Stomach (tissue), 19 donors: ENCODE measurements at places on chromosomes 7 and 10.

GRCh38 chr10:29636178-29636577, 1.4 kb upstream of the SVIL start:
- no peak for DNase-seq

GRCh38 chr7:94240902-94241301, 153.8 kb upstream of the COL1A2 start:
- no peak for DNase-seq

- no peak for DNase-seq
Measured at GRCh38 chr10:2130705-2131305, 393.5 kb upstream of the ADARB2 start.

DNA sequence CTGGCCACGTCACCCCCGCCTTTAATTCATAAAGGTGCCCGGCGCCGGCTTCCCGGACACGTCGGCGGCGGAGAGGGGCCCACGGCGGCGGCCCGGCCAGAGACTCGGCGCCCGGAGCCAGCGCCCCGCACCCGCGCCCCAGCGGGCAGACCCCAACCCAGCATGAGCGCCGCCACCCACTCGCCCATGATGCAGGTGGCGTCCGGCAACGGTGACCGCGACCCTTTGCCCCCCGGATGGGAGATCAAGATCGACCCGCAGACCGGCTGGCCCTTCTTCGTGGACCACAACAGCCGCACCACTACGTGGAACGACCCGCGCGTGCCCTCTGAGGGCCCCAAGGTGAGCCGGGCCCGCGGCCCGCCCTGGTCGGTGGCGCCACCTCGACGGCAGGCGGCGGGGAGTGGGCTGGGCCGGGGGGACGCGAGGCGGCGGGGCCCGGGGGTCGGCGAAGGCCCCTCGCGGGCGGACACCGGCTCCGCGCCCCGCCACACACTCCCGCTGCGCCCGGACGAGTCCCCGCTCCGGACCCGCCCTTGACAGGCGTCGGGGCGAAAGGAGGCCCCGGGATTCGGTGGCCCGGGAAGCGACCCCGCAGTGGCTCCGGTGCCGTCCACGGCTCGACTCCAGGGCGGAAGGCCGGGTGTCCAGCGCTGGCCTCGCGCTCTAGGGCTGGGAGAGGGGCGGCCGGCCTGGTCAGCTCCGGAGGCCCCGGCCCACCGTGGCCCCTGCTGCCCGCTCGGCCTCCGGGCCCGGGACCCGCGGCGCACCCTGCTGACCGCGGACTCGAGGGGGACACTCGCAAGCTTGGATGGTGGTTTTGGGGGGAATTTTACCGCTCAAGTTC, 557 bp downstream of the BAG3 start:
- peak; percentile 62 for DNase-seq

- DNase-seq = no peak
Measured at GRCh38 chr7:11737723-11738122, 94.3 kb downstream of the THSD7A start.

GRCh38 chr10:121764233-121764942, 163.4 kb downstream of the ATE1 start:
- DNase-seq = no peak

GRCh38 chr10:28326516-28327490, 23.9 kb upstream of the MPP7 start:
- peak; percentile 70 for DNase-seq

GRCh38 chr7:115701141-115701540, 329.4 kb downstream of the TFEC start:
- DNase-seq = no peak

DNA sequence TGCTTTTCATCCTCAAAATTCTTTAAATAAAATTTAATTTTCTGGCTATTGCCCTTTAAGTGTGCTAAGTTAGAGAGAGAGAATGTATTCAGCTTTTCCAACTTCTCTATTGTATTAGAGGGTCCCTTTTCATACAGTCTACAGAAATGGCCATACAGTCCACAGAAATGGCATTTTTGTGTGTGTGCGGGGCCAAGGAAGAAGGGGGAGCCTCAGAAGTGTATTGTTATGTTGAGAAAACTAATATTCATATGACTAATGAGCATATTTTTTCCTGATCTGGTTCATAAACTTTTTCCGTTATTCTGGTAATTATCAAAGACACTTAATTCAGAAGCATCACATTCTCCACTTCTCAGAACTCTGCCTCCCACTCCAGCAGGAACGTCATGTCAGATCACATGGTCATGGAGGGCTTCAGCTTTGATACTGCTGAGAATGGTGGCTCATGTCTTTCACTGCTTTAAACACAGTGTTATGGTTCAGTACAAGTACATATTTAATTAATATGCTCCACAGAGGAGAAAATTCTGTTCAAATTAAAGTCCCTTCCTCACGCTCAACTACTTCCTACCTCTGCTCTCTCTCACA, 37.1 kb downstream of the ELMO1 start:
- no peak for DNase-seq

DNA sequence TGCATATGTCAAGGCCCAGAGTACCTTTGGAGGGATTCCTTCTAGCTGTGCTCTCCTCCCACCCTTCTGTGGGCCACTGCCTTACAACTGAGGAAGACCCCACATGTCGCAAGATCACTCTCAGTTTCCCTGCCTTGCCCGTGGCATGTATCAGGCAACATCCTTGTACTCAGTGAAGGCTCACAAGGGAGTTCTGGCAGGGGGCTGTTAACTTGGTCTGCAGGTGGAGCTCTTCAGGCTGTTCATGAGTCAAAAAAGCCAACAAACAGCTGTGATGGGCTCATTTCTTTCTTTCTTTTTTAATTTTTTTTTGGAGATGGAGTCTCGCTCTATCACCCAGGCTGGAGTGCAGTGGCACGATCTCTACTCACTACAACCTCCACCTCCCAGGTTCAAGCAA, 513.0 kb upstream of the ANKRD30A start:
- no peak for DNase-seq

- DNase-seq = peak; percentile 43
Measured at GRCh38 chr7:1461646-1462375, 2.5 kb upstream of the MICALL2 start.
